Fibroblast of skin of right biceps (primary cell): ENCODE measurements at places on chromosomes 3 and 15.

DNA sequence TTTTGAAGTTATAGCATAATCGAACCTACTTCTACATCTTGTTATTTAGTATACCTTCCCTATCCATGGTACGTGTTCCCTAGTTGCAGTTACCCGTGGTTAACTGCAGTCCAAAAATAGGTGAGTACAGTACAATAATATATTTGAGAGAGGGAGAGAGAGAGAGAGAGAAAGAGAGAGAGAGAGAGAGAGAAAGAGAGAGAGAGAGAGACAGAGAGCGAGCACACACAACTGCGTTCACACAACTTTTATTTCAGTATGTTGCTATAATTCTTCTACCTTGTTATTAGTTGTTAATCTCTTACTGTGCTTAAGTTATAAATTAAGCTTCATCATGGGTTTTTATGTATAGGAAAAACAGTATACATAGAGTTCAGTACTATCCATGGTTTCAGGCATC lies 928.1 kb downstream of the TUSC7 start:
- no peak for DNase-seq

- DNase-seq = no peak
Observed at GRCh38 chr3:157452097-157452496, 15.4 kb downstream of the PTX3 start.

GRCh38 chr15:88028024-88028423 lies 228.5 kb downstream of the NTRK3 start:
- peak; percentile 28 for DNase-seq

DNA sequence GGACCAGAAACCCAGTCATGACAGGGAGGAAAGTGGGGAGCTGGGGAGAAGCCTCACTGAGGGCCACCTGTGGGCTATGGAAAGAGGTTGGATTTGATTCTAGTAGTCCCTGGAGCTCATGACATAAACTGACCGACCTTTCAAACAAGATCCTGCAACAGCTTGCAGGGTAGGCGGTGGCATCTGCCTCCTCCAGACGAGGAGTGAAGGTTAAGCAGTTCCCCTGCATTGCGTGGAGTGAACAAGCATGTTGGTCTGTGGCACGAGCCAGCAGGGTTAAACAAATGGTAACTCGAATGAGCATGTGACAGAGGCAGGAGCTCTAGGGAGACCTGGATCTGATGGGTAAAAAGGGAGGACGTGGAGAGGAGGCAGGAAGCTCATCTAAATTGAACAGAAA lies 12.7 kb downstream of the TGM4 start:
- DNase-seq = no peak

DNA sequence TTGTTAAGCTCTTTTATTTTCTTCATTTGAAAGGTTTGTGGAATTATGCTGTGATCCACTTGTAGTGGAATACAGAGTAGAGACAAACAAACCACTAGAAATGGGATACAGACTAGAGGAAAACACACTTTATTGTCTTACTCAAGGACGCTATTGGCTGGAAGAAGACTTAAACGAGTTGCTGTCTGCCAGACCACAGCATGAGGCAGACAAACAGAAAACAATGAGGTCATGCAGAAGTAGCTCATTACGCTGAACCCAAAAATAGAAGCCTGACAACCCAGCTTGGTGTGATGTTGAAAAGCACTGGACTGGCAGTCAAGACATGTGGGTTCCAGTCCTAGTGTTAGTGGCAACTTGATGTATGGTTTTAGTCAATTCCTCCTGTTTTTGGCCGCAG lies 62.4 kb upstream of the P3H2 start:
- DNase-seq = peak; percentile 95

- peak; percentile 33 for DNase-seq
Observed at GRCh38 chr3:170387950-170388349, 30.4 kb downstream of the SKIL start.

- no peak for DNase-seq
Observed at GRCh38 chr3:127090218-127091160, 102.4 kb upstream of the PRR23E start.

DNA sequence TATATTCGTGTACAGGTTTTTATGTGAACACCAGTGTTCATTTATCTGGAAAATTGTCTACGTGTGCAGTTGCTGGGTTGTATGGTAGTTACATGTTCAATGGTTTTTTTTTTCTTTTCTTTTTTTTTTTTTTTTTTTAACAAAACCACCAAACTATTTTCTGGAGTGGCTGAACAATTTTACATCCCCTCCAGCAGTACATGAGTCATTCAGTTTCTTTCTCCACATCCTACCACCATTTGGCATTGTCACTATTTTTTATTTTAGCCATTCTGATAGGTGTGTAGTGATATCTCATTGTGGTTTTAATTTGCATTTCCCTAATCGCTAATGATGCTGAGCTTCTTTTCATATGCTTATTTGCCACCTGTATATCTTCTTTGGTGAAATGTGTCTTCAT lies 256.3 kb upstream of the EOMES start:
- no peak for DNase-seq

DNA sequence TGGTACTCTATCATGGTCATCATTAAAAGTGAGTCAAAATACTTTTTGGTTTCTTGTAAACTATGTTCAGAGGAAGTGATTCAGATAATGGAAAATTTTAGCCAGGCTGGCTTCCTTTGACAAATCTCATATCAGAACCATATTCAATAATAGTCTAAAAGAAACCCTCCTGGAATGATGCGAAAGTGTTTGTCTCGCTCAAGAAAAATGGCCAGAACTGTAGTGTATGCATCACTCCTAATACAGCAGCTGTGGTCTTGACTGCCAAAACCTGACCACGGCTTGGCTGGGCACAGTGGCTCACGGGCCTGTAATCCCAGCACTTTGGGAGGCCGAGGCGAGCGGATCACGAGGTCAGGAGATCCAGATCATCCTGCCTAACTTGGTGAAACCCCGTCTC lies 35.6 kb upstream of the KCNMB2 start:
- peak; percentile 77 for DNase-seq

DNA sequence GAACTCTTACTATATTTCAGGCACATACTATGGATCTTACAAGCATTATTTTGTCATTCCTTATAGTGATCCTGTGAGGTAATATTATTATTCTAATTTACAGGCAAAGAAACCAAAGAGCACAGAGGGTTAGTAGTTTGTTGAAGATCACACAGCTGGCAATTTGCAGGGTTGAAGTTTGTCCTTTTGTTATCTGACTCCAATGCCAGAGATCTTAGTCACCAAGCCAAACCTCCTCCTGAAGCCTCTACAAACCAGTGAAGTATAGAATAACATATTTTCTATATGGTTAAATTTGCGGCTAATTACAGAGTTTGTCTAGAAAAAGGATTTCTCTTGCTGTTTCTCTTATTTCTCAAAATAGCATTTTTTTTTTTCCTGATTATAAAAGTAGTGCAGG lies 11.2 kb downstream of the ISLR2 start:
- peak; percentile 38 for DNase-seq

DNA sequence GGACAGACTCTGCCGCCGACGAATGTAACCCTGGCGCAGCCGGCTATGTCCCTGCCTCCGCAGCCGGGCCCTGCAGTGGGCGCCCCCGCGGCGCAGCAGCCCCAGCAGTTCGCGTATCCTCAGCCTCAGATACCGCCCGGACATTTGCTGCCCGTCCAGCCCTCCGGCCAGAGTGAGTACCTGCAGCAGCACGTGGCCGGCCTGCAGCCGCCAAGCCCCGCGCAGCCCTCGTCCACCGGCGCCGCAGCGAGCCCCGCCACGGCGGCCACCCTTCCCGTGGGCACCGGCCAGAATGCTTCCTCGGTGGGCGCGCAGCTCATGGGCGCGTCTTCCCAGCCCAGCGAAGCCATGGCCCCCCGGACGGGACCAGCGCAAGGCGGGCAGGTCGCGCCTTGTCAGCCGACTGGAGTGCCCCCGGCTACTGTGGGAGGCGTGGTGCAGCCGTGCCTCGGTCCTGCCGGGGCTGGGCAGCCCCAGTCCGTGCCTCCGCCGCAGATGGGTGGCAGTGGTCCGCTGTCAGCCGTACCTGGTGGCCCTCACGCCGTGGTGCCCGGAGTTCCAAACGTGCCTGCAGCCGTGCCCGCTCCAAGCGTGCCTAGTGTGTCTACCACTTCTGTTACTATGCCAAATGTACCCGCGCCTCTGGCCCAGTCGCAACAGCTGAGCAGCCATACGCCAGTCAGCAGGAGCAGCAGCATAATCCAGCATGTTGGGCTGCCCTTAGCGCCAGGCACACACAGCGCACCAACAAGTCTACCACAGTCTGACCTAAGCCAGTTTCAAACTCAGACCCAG lies 2.4 kb downstream of the TSC22D2 start:
- no peak for DNase-seq

DNA sequence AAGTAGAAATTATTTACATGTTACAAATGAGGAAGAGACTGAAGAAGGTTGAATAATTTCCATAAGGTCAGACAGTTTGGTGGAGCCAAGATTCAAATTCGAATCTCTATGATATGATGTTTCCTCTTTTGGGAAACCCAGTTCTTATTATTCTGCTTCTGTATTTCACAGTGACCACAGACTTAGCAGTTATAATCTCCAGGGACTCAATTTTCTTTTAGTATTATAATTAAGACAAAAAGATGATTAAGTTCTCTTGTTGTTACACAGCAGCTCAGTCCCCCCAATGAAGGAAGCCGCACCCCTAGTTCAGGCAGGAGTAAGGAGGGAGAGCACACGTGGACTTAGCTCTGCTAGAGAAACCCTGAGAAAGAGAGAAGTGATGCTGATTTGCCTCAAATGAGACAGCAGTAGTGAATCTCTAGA lies 130.6 kb downstream of the CCNL1 start:
- no peak for DNase-seq

DNA sequence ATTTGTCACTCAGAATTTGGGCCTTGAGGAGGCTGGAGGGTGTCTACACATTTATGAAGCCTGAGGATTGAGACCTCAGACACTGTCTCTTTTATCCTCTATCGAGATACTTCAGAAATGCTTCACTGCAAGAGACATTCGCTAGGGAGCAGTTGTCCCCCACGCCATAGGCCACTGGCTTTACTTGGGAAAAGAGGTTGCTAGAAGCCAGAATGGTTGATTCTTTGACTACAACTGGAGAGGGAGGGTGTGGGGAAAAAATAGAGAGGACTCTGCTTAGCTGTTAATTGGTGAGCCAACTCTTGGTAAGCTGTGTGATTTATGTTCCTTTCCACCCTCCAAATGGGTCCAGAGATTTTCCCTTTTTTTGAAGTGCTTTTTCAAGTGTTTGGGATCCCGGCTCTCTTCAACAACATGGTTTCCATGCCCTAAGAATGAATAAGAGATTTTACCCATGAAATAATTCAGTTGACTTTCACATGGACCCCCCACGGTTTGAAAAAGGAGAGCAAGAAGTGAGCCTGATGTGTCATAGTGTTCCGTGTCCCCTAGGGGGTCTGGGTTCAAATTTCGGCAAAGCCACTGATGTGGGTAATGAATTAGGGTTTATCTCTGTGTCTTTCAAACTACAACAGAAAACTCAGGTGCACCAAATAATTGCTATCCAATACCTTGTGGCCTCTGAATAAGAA lies 2.7 kb downstream of the BOC start:
- DNase-seq = peak; percentile 77

GRCh38 chr15:90388462-90389380 lies 679 bp downstream of the IQGAP1 start:
- peak; percentile 64 for DNase-seq

GRCh38 chr3:27726240-27726639 lies 4.1 kb upstream of the EOMES start:
- DNase-seq = no peak

- DNase-seq = peak; percentile 25
Observed at GRCh38 chr15:52183562-52184173, 7.5 kb downstream of the GNB5 start.

DNA sequence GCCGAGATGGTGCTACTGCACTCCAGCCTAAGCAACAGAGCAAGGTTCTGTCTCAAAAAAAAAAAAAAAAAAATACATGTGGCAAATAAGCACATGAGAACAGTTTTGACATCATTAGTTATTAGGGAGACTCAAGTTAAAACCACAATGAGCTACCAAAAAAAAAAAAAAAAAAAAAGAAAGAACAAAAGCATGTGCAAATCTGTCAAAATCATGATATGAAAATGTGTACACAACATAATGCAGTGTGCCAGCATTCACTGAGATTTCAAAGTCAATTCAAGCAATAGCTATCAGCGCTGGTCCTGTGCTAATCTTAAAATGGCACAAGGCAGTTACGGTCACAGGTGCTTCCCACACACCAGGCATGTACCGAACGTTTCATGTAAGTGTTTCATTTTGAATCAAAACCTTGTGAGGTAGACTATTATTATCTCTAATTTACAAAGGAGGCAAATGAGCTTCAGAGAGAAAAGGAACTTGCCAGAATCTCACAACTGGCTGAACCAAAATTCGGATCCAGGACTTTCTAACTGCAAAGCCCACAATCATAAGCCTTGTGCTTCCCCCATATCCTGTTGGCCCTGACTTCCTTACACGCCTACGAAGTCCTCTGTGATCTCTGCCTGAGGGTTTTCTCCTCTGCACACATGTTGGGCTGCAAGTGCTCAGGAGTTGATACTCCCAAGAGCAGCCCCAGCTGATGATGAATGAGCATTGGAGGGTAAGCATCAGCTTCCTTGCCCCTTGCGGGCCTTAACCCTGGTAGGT lies 200.1 kb upstream of the PROK2 start:
- DNase-seq = no peak

DNA sequence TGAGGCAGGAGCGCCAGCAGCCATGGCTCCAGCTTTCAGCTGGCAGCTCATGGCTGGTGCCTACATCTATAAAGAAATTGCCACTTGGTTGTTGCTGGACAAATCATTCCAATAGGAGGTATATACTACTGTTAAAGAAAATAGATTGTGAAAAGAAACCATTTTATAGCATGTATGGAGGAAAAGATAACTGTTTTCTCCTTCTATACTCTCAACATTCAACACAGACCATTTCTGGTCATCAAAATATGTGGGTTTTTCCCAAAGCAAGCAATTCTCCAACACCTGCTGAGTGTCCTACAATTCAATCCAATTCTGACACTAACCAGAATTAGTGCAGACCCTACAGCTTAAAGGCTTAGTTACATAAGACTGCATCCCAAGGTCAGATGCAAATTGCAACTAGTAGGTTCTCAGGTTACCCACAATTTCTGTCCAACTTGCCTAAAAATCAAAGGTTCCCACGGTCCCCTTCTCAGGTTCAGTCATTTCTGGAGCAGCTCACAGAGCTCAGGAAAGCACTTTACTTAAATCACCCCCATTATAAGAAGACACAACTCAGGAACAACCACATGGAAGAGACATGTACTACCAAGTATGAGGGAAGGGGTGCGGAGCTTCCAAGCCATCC lies 42.4 kb upstream of the STRIT1 start:
- no peak for DNase-seq

DNA sequence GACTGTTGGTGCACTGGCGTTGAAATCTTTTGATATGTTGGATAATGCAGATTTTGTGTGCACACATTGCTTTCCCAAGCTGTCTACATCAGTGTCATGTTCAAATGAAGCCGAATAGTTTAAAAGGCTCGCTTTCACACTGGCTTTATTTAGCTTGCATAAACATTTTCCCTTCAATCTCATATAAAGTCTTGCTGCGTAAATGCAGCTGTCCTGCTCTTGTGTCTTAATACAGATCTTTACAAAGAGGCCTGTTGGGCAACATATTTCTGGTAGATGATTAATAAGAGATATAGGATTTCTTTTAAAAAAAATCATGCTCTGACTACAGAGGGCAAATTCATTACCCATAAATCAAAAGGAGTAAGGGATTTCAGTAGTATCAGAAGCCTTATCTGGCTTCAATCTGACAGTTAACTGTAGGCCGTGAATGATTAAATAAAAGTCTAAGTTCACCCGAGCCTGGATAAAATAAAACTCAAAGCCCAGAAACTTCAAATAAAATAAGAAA lies 937.2 kb downstream of the FHIT start:
- DNase-seq = no peak
